ENCODE measurements at places on chromosomes 6 and 20. TPM values are rescaled to one million over a fixed set of nuclear protein-coding genes. Genes with fewer than 3 reads are reported as not detected.

Gene RCAN2
- 2.3 TPM for total RNA-seq

Gene CALHM4
- total RNA-seq: not detected

Gene ERVFRD-1
- total RNA-seq: not detected

Gene TRIM10
- not detected for total RNA-seq

Gene BPIFB2
- total RNA-seq: not detected

Gene MGME1
- 5.8 TPM for total RNA-seq

Gene PLCB4
- total RNA-seq: 6.9 TPM

Gene PAK5
- total RNA-seq: 0.03 TPM

Gene MTFR2
- total RNA-seq: 0.33 TPM

All from smooth muscle cell of the pulmonary artery (primary cell).